CD4-positive, alpha-beta T cell treated with Interleukin-4 for 4 hours (primary cell): ENCODE measurements at places on chromosomes 4 and X.

GRCh38 chr4:7648544-7649395, 214.0 kb upstream of the PSAPL1 start:
- DNase-seq: no peak

- DNase-seq: no peak
Observed at GRCh38 chrX:153861733-153862310, 24.2 kb downstream of the L1CAM start.

- no peak for DNase-seq
Observed at GRCh38 chrX:22944945-22945344, 54.8 kb upstream of the DDX53 start.

DNA sequence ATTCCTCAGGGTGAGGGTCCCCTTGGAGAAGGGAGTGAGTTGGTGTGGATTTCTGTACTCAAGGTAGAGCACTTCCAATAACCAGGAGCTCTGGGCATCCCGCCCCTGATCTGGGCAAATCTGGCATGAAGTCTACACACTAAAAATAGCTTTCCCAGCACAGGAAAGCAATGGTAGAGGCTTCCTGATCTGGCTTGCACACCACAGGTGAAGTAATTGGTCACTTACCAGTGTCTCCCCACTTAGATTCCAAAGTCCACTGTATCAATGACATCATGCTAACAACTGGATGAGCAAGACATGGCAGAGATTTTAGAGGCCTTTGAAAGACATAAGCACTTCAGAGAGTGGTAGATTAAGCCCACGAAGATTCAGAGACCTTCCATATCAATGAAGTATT, 17.8 kb upstream of the IDS start:
- DNase-seq: no peak

- DNase-seq: no peak
Observed at GRCh38 chr4:56080384-56080783, 131.6 kb downstream of the CEP135 start.

DNA sequence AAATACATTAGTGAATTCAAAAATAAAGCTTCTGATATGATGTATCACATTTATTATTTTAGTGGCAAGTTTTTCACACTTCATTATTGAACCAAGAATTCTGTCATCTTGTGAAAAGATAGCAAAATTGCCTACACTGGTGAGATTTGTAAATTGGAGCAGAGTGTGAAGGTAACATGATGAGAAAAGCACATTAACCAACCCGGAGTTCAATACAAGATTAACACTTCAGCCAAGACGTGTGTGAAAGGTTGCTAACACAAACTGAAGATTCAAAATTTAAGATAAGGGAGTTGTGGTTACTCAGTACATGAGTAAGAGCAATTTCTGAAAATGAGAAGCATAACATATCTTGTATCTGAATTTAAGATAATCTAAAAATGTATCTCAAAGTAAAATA, 346.7 kb downstream of the PDHA2 start:
- no peak for DNase-seq

- DNase-seq: no peak
Observed at GRCh38 chrX:69065451-69065850, 99.8 kb downstream of the PJA1 start.

GRCh38 chr4:19522966-19523365, 728.7 kb upstream of the SLIT2 start:
- no peak for DNase-seq

GRCh38 chr4:163757219-163757618, 262.7 kb downstream of the TMA16 start:
- DNase-seq: no peak

- DNase-seq: no peak
Observed at GRCh38 chrX:7158468-7158990, 10.6 kb upstream of the PUDP start.

DNA sequence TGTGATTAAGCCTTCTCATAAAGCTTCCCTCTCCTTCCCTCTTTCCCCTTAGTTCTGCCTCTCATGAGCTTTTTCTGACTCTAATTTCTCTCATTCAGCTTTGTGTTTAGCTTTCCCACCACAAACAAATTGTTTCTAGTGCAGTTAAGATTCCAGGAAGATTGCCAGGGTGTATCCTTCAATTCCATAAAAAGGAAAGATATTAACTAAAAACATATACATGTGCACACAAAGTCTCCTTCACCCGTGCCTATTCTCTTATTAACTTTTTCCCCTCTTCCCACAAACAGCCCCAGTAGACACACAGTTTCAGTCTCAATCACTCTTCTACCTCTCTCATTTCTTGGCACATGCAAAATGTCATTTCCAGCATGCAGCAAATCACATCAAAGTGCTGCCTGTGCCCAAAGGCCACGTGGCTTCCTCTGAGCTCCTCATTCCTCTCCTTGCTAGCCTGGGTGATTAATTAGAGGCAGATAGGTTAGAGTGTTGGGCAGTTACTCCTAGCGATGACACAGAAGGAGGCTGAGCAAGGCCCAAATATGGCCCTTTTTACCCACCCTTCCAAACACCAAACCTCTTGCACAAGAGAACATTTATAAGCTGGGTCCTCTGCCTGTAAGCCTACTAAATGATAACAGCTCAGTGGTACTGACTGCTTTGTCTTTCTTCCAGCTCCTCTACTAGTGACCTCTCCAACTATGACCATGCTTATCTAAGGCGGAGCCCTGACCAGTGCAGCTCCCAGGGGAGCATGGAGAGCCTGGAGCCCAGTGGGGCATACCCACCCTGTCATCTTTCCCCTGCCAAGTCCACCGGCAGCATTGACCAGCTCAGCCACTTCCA, 159.6 kb downstream of the SOWAHB start:
- DNase-seq: no peak

DNA sequence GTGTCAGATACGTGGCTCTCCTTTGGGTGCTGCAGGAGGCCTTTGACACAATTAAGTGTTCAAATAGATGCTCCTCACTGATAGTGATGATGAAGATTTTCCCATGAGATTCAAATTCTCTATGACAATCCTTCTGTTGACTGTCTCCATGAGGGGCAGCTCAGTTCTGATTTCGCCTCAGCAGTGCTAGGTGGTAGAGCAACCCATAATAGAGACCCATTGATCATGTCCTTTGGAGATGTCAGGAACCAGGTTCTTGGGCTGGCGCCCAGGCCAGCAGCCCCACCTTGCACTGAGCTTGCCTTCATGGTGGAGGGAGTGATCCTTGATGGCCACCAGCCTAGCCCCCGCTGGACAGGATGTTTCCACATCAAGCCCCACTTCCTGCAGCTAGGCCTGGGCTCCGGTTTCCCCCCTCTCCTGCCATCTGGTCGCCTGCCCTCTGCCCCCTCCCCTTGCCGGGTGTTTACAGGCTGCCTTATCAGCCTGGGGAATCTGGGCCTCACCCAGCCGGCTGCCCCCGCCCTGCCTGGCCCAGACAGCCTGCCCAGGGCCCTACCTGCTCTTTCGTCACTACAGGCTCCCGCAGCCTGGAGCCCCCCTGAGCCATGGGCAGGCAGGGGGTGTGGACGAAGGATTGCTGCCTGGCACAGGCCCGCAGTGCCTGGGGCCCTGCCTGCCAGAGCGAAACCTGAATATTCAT, 12.6 kb downstream of the ELF4 start:
- peak; percentile 32 for DNase-seq

- no peak for DNase-seq
Observed at GRCh38 chrX:49712577-49712976, 16.8 kb upstream of the PAGE1 start.

GRCh38 chrX:120251471-120252011, 929 bp downstream of the ZBTB33 start:
- peak; percentile 4 for DNase-seq

GRCh38 chr4:170106900-170107299, 17.1 kb upstream of the AADAT start:
- DNase-seq: no peak

GRCh38 chr4:147924604-147925412, 192.9 kb downstream of the ARHGAP10 start:
- peak; percentile 6 for DNase-seq

DNA sequence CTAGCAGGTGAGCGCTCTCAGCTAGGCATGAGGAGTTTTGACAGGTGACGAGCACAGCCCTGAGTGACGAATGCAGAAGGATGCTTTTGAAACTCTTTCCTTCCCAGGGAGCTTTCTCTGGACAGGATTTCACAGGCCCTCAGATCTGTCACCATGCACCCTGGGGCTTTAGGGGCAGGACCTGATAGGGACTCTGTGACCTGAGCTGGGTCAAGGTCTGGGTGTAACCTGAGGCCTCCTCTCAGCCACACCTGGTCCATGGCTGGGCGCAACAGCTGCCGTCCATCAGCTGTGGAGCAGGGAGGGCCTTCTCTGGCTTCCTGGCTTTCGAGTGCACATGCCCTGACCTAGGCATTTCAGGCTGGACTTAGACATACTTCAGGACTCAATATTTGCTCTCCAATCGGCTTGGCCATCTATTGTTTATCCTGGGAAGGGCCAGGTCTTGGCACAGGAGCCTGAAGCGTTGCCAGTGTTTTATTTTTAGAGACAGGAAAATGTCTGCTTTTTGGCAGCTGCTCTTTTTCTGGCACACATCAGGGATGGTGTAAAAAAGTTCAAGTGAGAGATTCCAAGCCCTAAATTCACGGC, 56.4 kb downstream of the C4orf51 start:
- no peak for DNase-seq

DNA sequence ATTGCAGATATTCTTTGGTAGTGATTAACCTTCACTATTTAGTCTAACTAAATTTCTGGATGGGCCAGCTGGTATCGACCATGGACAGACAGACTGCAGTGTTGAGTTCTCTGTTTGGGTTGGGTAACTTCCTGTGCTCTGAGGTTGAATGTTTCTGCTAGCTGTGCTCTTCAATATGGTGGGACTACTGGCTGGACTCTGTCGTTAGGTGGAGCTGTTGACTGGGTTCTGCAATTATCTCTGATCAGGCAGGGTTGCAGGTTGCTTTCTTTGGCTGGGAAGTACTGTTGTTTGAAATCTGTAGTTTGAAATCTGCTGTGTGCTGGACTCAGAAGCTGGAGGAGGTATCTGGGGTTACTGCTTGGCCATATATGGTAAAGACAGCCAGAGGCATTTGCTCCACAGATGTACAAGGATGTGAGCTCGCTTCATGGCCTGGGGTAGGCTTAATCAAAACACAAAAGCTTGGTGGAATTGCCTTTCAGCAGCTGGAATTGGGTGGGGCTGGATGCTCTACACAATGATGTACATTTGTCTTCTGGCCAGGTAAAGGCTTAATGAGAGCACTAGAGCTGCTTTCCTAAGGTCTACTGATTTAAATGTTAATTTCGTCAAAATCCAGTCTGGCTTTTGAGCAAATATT, 1472.0 kb downstream of the FAM133A start:
- no peak for DNase-seq

- DNase-seq: no peak
Observed at GRCh38 chrX:22760513-22761057, 239.2 kb upstream of the DDX53 start.

GRCh38 chrX:143854006-143854405, 29.9 kb upstream of the UBE2NL start:
- DNase-seq: no peak

- DNase-seq: no peak
Observed at GRCh38 chrX:43505769-43506168, 150.3 kb upstream of the MAOA start.

GRCh38 chr4:184281231-184282139, 63.8 kb upstream of the ENPP6 start:
- DNase-seq: no peak

DNA sequence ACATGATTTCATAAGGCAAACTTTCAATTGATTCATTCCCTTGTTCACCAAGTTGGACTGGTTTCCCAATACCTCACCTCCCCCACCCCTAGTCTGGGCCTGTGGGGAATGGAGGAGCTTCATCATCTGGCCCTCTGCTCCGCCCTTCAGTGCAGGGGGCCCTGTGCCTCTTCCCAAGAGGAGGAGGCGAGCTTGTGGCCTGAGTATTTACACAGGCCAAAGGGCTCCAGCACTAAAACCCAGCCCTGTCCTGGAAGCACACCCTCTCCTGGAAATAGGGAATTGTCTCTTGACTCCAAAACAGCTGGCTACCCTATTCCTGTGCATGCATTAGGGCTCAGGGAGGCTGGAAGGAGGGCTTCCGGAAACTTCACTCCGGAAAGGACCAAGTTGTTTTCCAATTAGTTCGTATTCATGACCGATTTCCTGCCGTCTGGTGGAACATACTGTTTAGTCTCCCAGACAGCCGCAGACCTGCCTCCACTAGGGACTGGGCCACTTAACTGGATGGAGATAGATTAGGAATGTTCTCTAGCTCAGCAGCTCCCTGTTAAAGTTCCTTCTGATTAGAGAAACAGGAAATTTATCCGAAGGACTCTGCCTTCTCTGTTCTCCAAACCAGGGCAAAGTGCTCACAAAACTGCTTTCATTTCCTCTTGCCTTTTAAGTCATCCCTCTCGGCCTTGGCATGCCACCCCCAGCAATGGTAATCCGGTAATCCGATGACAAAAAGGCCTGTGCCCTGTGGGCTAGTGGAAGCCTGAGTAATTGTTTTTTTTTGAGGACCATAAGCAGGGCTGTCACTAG, 5.8 kb downstream of the SRPX2 start:
- DNase-seq: no peak

- DNase-seq: no peak
Observed at GRCh38 chr4:177964693-177965168, 522.5 kb upstream of the AGA start.

DNA sequence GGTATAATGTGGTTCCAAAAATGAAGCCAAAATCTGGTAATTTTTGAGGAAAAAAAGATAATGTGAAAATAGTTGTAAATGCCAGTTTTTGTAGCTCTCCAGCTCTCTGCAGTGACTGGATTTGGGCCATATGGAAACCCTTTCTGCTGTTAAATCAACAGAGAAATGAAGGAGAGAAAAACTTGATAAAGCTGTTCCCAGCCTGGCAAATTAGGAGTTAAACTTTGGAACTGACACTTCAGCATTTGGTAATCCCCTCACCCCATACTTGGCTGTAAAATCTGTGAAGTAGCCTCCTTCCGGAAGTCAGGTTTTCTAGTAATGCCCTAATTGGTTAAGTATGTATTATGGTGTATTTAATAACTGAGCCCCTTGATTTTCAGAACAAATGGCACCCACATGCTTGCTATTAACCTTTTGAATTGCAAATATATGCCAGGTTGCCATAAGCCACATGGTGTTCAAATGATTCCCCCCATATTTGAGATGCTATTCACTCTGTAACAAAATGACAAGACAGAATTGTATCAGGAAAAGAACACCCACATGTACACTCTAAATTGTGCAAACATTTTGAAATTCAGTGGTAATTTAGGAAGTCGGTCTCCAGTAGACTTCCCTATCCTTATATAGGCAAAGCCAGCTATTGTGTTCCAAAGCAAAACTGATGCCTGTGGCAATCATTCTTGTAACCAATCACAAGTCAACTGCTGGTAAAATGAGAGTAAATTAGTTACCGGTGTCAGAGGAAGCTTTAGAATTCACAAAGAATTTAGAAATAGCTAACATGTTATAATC, 96.3 kb upstream of the ADAMTS3 start:
- no peak for DNase-seq
